Neural crest cell (in vitro differentiated cells): ENCODE measurements at places on chromosomes 3 and 15. TPM values are rescaled to one million over a fixed set of nuclear protein-coding genes. Genes with fewer than 3 reads are reported as not detected.

GRCh38 chr3:50487181-50487580 is 16.3 kb downstream of the CACNA2D2 start:
- DNase-seq: no peak
- H3K27ac ChIP-seq: no peak overlapping the region
- no peaks in the 10 kb centered on the region for H3K27me3 ChIP-seq

DNA sequence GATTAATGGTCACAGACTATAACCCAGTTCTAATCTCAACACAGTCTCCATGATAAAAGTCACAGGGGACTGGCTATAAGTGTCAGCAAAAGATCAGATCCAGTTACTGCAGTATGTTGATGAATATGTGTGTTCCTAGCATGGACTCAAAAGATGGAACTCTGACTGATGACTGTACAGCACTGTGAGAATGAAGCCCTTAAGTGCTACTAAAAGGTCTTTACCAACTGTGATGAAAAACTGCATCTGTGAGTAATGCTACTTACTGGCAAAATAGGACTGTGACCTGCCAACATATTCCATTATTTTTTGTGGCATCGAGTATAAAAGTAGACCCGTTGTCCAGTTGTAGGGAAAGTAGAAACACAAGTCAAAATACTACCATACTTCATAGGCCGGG is 284.2 kb downstream of the ROBO2 start:
- no peaks in the 10 kb centered on the region for H3K36me3 ChIP-seq
- H3K27me3 ChIP-seq: no peaks in the 10 kb centered on the region
- no peak for DNase-seq
- H3K27ac ChIP-seq: no peak overlapping the region
- peaks cover 21% of the 10 kb centered on the region for H3K4me1 ChIP-seq

- H3K4me1 ChIP-seq: peaks cover 41% of the 10 kb centered on the region
- no peaks in the 10 kb centered on the region for H3K36me3 ChIP-seq
- H3K4me3 ChIP-seq: no peak overlapping the region
- no peak for DNase-seq
Measured at GRCh38 chr3:113132571-113132996, 78.8 kb upstream of the BOC start.

PRTG gene
- total RNA-seq: 322 and 334 TPM in 2 replicates

DNA sequence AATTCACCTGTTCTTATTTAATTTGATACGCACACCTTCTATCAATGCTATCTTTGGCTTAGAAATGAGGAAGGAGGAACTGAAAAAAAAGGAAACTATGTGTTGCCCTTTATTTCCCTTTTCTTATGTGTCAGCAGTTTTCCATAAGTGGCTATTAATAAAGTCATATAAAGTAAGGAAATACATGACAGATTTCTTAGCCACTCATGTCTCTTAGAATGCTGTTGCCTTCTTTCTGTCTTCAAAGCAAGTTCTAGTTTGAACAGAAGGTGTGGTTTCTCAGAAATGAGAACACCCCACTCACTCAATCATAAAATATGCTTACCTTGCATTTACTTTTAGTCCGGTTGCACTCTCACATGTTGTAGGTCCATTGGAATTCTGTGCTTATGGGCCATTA is 640.5 kb upstream of the GRM7 start:
- H3K4me3 ChIP-seq: no peak overlapping the region
- no peaks in the 10 kb centered on the region for H3K4me1 ChIP-seq
- H3K36me3 ChIP-seq: no peaks in the 10 kb centered on the region
- no peaks in the 10 kb centered on the region for H3K27me3 ChIP-seq
- H3K27ac ChIP-seq: no peak overlapping the region
